ENCODE measurements at places on chromosomes 4 and X.

DNA sequence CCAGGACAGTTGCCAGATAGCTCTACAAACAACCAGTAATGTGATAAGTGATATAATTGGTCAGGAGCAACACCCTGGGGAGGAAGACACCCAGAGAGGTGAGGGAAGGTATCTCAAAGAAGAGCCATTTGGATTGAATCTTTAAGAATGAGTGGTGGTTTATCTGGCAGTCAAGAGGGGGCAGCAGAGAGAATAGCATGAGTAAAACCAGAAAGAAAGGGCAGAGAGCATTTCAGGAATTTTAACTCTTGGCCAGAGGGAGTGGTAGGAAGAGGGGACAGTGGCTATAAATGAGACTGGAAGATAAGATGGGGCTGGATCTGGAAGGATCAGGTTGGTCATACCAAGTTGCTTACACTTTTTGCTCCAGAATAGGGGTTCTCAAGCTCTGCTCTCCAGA, 5.9 kb upstream of the SEPTIN6 start:
- DNase-seq: peak; percentile 40

DNA sequence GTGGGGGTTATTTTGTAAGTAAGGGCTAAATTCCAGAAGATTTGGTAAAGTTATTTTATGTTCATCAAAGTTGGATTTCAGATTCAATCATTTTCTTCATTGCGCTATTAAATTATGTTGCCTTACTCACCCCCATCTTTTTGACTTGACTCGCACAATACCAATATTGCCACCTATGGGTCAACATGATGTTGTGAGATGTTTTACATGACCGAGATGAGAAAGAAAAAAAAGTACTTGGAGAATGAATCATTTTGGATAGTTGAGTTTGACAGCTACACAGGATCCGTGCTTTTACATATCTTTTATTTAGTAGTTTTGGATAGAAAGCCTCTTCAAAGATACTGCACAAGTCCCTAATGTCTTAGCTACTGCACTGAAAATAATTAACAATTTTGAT, 224.2 kb upstream of the EMCN start:
- peak; percentile 24 for DNase-seq

DNA sequence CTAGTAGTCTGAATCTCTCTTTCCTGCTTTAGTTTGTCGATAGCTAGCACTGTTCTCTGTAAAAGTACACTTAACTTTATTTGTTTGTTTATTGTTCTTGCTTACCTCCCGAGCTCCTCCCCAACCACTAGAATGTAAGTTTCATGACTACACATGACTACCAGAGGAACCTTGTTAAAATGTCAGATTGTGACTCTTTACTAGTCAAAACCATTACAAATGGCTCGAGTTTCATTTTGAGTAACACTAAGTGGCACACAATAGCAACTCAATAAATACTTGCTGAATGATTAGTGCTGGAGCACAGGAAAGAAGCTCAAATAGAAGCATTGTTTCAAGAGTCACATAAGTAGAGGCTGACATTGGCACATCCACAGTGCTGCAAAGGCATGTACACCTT, 116.1 kb downstream of the MAPK10 start:
- DNase-seq: no peak

DNA sequence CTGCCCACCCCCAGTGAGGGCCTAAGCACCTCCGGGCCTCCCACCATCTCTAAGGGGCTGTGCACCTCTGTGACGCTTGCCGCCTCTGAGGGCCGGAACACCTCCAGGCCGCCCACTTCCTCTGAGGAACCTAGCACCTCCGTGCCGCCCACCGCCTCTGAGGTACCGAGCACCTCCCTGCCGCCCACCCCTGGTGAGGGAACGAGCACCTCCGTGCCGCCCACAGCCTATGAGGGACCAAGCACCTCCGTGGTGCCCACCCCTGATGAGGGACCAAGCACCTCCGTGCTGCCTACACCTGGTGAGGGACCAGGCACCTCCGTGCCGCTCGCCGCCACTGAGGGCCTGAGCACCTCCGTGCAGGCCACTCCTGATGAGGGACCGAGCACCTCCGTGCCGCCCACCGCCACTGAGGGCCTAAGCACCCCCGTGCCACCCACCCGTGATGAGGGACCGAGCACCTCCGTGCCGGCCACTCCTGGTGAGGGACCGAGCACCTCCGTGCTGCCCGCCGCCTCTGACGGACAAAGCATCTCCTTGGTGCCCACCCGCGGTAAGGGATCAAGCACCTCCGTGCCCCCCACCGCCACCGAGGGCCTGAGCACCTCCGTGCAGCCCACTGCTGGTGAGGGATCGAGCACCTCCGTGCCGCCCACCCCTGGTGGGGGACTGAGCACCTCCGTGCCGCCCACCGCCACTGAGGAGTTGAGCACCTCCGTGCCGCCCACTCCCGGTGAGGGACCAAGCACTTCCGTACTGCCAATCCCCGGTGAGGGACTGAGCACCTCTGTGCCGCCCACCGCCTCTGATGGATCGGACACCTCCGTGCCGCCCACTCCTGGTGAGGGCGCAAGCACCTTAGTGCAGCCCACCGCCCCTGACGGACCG, 977 bp downstream of the MAGEE1 start:
- no peak for DNase-seq

DNA sequence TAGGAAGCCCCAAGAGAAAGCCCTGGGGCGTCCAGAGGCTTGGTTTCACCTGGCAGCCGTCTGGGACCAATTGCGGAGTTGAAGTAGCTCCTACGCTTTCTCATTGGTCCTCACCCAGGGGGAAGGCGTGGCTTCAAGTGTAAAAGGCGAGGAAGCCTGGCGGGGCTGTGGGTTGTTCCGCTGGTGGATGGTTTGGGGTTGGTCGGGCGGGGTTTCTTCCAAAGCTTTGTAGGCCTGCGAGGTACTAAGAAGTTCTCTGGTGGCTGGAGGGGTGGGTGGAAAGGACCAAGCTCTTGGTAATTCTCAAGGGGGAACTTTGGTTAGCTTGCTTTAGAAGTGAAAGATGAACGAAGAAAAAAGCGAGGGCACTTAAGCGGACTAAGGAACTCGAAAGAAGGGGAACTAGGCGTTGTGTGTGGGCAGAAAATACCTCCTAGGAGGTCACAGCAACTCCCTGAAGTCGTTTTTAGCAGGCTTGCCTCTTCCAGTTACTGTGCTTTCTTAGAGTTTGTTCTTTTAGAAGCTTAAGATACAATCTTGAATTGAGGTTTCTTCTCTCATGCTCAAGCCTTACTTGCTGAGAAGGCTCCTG, 36.6 kb downstream of the CCNG2 start:
- no peak for DNase-seq

DNA sequence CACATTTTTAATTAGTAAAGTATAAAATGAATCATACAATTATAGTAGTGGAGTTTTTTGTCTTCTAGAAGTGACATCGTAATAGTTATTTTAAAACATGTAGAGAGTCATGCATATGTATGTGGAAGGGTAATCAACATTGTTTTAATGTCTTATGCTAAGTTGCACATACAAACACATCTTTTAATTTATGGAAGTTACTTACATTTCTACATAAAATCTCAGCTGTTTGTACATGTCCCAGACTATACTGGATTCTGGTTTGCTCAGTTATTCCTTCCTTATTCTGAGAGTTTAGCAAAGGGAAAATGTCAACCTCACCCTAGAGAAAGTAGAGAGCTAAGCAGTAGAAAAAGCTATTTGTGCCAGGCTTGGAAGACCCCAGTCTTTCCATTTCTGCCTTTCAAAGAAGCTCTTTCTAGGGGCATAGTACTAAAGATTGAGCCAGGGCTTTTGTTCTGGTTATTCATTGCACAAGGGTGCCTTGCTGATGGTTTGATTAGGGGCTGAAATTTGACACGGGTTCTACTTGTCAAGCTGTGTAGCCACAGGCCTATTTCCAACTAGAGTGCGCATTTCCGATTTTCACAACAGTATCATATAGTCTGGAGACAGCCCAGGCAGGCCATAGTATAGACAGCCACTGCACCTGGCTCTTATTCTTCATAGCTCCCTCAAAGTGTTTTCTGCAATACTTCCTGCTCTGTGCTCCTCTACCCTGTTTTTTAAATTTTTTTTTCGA, 106.3 kb downstream of the RPA4 start:
- no peak for DNase-seq

GRCh38 chr4:55255179-55255578, 90.9 kb upstream of the SRD5A3 start:
- no peak for DNase-seq

- peak; percentile 19 for DNase-seq
Measured at GRCh38 chr4:96170198-96170597, 330.3 kb downstream of the PDHA2 start.

DNA sequence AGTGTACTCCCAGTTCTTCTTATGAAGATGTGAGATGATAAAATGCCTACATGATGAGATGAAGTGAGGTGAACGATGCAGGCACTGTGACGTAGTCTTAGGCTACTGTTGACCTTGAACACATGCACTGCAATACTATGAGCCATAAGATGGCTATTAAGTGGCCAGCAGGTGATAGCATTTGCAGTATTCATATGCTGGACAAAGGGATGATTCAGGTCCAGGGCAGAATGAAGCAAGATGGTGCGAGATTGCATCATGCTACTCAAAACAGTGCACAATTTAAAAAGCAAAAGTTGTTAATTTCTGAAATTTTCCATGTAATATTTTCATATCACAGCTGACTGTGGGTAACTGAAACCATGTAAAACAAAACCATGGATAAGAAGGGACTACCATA, 781.4 kb downstream of the PCDH18 start:
- no peak for DNase-seq

GRCh38 chr4:171235521-171235920, 577.7 kb upstream of the GALNTL6 start:
- DNase-seq: no peak

GRCh38 chrX:107596651-107597050, 31.7 kb upstream of the PRPS1 start:
- DNase-seq: no peak

DNA sequence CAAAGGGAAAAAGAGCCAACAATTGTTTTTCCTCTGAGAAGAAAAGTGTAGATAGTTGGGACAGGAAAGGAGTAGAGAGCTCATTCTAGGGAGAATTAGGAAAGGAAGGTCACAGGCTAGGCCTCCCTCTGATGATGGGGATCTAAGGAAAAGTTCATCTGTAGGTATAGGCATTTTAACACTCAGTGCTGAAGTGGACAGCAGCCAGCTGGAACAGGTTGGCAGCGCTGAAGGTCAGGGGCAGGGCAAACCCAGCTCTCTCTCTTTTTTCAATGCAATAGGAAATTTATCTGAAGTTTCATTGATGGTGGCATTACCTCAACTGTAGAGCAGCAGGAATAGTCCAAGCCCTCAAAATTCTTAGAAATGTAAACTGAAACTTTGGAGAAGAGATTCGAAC, 98.5 kb upstream of the ETNPPL start:
- no peak for DNase-seq

- no peak for DNase-seq
Measured at GRCh38 chrX:40085714-40086113, 12.0 kb downstream of the BCOR start.

DNA sequence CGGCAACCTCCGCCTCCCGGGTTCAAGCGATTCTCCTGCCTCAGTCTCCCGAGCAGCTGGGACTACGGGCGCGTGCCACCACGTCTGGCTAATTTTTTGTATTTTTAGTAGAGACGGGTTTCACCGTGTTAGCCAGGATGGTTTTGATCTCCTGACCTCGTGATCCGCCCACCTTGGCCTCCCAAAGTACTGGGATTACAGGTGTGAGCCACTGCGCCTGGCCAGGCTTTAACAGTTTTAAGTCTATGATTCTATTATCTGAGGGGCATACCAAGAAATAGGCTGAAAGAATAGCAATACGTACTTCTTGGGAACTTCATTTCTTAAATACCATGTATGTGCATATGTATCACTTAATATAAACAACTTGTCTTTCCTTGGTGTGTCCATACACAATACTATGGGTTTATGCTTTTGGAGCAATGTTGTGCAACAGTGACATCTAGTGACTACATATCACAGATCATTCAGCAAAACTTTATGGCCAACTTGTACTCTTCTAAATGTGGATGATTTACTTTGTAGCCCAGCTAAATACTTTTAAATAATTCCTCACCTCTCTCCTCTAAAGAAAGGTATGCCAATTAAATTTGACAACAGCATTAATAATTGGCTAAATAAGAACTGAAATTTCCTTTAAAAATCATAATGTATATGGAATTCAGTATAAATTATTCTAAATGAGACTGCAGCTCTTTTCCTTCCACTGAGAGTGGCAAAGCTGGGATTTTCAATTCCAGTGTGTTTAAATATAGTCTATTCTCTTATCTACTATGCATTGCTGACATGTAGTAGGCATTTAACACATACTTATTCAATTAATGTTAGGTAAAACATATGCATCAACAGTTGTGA, 10.4 kb downstream of the SLC9B1 start:
- peak; percentile 41 for DNase-seq
